Thoracic aorta (tissue), 2 donors: ENCODE measurements at places on chromosomes 3 and 15.

DNA sequence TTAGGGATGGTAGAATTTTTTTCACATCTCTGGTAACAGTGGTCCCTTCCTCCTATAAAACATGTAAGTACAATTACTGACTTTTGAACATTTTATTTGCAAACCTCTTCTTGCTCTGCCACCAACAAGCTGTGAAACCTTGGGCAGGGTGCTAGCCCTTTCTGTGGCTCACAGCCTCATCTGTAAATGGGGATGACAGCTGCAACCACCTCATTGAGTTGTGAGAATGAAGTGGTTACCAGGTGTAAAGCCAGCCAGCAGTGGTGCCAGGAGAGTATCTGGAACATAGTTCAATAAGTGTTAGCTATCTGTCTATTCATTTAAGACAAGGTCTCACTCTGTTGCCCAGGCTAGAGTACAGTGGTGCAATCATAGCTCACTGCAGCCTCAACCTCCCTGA, 278.1 kb downstream of the ERC2 start:
- DNase-seq: no peak

GRCh38 chr3:146543461-146544001, 876 bp downstream of the PLSCR1 start:
- DNase-seq: no peak

- peak; percentile 21 for DNase-seq
Measured at GRCh38 chr3:177478170-177478867, 281.0 kb upstream of the TBL1XR1 start.

- DNase-seq: no peak
Measured at GRCh38 chr15:82047453-82048400, 1.9 kb upstream of the MEX3B start.

- DNase-seq: no peak
Measured at GRCh38 chr3:130729154-130729553, 17.5 kb downstream of the PIK3R4 start.

- DNase-seq: no peak
Measured at GRCh38 chr3:197522881-197523441, 32.8 kb downstream of the BDH1 start.

DNA sequence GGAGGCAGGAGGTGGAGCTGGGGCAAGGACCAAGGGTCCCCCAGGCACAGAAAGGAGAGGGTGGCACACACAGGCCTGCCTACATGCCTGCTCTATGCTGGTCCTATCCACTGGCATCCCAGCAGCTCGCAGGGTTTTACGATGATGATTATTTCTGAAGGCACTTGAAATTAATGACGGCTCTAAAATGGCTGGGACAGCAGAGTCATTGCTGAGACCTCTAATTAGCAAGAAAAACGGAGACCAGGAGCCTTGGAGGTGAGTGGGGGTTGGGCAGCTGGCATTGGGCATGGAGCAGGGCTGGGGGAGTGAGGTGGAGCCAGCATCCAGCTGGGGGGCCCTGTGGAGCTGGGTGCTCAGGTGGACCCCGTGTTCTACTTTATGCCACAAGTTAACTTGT, 3.5 kb upstream of the LINGO1 start:
- no peak for DNase-seq

- no peak for DNase-seq
Measured at GRCh38 chr15:66704803-66705153, 2.7 kb downstream of the SMAD6 start.

GRCh38 chr3:39408493-39409372, 2.2 kb downstream of the RPSA start:
- DNase-seq: no peak

GRCh38 chr3:45965653-45966052, 22.4 kb downstream of the CXCR6 start:
- DNase-seq: no peak

GRCh38 chr3:112476346-112476745, 22.9 kb downstream of the BTLA start:
- DNase-seq: no peak

GRCh38 chr3:43870844-43871626, 180.3 kb downstream of the ABHD5 start:
- DNase-seq: no peak
